NB4 (cell line): ENCODE measurements at places on chromosomes 5 and 9.

GRCh38 chr9:81119591-81119990 is 569.8 kb downstream of the TLE1 start:
- no peak for DNase-seq

DNA sequence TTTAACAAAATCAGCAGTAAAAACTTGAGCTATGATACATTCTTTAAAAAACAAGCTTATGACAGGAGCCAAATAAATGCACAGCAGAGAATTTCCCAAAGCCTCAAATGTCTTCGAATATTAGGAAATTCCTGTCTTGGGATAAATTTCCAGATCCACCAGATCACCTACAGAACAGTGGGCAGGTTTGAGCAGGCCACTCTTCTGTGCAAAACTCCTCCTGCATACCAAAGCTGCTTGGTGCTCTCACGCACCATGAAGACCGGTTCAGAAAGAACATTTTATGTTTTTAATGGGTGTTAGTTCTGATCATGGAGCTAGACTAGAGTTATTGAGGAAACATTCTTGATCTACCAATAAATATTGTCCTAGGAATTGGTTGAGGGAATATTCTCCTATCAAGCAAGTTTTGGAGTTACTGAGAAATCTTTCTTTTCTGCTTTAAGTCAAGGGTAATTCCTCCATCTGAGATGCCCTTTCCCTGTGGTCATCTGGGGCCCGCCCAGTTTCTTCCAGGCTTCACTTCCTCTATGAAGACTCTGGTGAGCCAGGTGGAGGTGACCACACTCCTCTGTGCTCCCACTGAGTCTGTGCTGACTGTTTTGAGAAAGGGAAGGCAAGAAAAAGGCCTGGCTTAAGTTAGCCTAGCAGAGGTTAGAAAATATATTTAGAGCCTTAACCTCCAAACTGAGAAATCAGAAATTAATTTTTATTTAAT is 17.9 kb downstream of the TNFSF15 start:
- no peak for DNase-seq

- no peak for DNase-seq
These were observed 452.0 kb upstream of the ZNF608 start for GRCh38 chr5:125198270-125198974.

DNA sequence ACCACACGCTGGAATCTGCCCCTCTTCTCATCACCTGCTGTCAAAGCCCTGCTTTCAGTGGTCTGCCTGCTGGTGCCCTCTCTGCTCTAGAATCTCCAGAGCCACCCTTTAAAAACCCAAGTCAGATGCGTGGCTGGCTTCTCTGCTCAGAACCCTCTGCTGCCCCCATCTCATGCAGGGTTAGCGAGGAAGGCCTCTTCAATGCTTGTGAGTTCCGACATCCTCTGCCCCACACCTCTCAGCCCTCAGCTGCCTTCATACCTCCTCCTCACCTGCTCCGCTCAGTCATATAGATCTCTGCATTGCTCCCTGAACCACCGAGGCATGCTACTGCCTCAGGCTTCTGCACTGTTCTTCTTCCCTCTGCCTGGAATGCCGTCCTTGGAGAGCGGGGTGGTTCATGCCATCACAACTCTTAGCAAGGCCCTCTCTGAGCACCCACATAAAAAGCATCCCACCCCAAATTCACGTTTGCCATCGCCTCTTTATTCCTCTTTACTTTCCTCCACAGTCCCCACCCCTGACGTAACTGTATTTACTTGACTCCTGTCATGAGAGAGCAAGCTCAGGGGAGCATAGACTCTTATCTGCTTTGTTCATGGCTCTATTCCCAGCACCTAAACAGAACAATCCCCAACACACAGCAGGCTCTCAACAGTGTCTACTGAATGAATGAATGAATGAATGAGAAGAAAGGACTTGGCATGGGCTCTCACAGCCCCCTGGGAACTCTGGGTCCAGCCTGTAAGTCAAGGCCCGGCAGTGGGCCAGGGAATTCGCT is 10.4 kb downstream of the SHB start:
- no peak for DNase-seq

- DNase-seq, result no peak
These were observed 212.3 kb upstream of the TMEM161B start for GRCh38 chr5:88480801-88481499.

GRCh38 chr5:75701856-75702255 is 15.4 kb downstream of the POC5 start:
- no peak for DNase-seq

DNA sequence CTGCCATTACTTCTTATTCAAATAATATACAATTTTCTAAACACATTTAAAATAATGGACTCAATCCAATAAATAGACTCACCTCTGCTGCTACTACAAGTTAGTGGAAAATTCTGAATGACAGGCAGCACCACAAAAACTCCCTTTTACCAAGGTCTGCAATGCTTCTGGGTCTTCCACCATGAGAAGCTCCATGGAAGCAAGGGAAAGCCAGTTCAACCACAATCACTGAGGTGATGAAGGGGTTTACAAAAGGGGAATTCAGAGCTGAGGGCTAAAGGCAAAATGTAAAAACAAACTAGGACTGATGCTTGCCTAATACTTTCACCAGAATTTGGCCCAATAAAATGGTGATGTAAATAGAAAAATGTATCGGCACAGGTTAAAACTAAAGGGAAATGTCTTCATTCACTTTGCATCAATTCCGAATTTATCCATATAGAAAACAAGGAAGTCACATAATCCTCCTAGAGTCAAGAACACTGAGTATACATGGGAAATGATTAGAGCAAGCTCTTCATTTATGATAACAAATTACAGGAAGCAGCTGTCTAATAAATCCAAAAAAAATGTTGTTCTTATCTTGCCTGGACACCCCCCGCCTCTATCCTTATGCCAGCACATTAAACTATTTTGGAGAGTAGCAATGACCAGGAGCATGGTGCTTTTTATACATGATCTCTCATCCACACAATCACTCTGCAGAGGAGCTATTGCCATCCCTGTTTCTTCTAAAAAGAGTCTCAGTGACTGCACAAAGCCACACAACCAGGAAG is 66.3 kb upstream of the NFIB start:
- no peak for DNase-seq

DNA sequence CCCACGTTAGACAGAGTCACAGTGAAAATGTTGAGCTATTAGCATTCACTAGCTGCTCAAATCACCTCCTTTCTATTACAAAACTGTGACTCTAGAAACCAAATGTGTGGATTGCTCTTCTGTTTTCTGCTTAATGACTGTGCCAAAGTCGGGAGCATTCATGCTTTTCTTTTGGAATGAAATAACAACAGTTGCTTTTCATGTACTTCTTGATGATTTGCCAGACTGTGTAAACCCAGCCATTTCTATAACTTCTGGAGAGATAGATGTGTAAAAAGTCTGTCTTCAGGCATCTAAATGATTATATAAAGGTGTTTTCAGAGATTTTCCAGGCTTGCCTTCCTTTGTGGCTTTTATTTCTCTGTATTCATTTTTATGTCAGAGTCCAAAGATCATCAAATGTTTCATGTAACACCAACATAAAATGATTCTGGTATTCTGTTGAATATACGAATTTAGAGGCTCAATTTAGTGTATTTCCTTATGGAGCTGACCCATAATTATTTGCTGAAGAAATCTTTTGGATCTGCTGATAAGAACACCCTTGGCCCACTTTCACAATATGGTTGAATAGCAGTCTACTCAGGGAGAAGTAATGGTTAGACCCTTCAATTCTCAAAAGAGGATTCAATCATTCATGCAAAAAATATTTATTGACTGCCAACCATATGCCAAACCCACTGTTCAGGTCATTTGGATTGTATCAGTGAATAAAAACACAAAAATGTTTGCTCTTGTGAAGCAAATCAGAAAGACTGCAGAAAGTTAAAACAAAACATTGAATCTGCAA is 581.2 kb downstream of the CDH18 start:
- no peak for DNase-seq

DNA sequence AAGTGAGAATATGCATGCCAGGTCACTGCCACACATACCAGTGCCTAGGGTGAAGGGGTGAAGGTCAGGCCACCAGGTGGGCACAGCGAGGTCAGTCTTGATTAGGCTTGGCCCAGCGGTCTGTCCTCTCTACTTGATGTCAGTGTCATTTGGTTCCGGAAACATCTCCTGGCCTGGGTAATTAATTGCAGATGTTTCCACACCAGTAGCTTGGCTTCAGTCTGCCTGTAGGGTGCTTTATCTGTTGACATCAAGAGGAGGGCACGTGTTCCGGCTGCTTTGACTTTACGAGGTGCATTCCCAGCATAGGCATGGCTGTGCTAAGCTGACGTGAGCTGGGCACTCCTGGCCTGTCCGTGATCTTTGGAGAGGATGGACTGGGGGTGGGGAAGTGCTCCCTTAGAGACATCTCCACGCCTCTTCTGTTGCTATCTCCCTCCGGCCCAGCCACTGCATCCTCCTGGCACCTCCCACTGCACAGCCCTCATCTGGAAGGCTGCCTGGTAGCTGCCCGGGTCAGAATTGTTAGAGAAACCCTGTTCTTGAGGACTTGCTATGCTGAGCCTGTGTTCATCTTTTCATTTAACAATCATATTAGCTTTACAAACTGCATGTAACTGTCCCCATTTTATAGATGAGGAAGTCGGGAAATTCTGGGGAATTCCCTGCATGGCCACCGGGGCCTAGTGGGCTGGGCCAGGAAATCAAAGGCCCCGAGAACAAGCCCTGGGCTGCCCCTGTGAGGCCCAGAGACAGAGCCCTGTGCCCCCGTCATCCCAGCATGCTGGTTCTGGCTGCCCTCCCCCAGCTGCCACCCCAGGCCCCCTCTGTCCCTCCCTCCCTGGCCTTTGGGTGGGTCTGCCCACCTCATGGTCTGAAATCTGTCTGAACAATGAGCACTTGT is 29.1 kb downstream of the JADE2 start:
- no peak for DNase-seq

- peak; percentile 21 for DNase-seq
These were observed 213.9 kb downstream of the BNC2 start for GRCh38 chr9:16656432-16657169.

GRCh38 chr5:93789173-93790067 is 48.0 kb upstream of the POU5F2 start:
- no peak for DNase-seq

- DNase-seq, result no peak
These were observed 62.6 kb upstream of the SLC25A51 start for GRCh38 chr9:37966412-37967013.

GRCh38 chr5:72518001-72518683 is 10.9 kb upstream of the ZNF366 start:
- DNase-seq, result peak; percentile 82

DNA sequence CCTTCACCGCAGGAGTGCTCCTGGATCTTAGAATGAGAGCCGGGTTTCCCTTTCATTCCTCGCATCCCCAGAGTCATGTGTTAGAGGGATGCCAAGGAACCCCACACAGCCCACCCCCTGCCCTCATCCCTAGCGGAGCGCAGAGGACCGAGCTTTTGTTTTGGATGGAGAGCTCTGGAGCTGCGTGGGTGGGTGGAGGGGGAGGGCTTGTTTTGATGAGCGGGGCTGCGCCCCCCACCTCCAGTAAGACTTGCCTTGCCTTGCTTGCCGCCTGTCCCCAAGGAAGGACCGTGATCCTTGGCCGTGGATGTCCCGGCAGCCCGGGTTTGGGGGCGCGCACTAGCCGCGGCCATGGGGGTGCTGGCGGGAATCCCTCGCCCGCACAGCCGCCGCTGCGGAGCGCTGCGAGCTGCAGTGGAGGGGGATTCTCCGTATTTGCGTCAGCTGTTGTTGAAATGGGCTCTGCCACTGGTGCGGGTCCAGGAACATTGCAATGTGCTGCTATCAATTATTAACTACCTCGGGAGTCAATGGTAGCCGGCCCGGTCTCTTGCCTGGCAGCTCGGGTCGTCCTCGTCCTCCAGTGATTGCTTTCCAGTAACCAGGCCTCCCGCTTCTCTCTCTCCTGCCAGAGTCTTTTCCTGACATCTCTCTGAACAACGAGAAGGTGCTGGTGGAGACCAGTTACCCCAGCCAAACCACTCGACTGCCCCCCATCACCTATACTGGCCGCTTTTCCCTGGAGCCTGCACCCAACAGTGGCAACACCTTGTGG is 1.0 kb downstream of the EGR1 start:
- no peak for DNase-seq

GRCh38 chr5:137022725-137023124 is 476.4 kb downstream of the SPOCK1 start:
- DNase-seq, result no peak

DNA sequence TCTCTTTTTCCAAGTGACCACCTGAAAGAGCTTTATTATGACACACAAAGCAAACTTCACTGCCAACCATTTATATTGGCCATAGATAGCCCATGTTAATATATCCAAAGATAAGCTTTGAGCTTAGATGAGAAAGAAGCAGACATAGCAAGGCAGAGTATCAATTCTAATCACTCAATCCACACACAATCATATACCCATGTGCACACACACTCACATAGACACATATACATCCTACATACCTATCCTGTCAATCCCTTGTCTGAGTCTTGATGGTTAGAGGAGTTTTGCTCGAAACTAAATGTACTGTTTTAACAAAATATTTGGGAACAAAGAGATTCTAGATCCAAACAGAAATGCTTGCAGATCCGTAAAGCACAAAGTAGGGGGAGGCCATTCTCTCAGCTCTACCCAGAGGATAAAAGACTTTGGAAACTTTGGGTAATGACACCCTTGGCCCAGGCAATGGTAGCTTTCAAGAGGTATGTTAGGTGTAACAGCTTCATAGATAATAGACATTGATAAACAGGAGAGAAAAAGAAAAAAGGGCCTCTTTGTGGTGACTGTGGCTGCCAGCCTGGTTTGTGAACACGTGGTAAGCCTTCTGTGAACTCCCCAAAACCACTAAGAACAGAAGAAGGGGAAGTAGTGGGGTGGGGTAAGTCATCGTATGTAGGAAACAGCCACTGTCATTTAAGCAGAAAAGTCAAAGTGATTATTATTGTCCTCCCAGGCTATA is 121.6 kb downstream of the TLR4 start:
- DNase-seq, result peak; percentile 81

DNA sequence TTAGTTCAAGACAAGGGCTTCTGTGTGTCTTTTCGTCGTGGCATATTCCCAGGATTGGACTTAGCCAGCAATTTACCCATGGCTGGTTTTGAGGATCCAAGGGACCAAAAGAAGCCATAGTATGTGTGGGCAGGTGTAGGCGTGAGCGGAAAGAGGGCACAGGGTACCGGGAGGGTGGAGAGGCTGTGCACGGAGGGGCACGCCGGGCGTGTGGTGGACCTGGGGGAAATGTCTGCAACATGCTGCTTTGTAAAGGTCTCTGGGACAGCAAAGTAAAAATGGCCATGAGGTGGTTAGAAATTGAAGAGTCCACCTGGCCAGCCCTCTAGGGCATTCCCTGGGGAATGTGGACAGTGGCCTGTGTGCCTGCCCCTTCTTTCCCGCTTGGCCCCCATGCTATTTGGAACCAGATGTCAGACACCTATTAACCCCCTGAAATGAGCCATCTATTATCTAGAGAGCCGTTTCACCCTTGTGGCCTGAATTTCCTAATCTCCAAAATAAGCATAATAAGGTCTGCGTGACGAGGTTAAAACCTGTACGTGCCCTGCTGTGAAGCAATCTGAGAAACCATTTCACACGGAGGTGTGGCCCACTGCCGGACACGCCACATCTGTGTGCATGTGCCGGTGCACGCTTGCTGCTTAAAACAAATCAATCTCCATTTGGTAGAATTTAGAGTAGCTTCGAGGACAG is 5.1 kb downstream of the FLT4 start:
- DNase-seq, result no peak
